ENCODE measurements at places on chromosomes 5 and 9. TPM values are rescaled to one million over a fixed set of nuclear protein-coding genes. Genes with fewer than 3 reads are reported as not detected.

DNA sequence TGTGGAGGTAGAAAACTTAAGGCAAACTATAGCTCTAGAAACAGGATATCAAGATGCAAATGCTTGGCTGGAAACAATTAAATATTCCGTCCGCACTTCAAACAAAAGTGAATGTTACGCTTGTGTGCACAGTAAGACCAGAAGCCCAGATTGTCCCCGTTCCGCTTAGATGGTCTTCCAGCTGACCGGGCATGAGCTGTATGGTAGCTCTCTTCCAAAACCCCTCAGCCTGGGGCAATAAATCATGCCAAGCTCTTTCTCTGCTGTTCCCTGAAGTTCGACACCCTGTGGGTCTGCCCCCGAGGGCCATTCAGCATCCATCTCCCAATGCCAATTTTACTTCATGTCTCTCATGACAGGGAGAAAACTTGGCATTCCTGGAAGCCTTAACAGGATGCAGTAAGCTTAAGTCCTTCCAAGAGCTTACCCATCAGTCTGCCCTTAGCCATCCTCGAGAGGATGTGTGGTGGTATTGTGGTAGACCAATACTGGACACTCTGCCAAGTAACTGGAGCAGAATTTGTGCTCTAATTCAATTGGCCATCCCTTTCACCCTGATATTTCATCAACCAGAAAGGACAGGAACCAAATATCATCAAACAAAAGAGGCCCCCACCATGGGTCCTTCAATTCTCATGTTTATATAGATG lies 70.7 kb upstream of the RANBP6 start:
- no peaks in the 10 kb centered on the region for H3K4me1 ChIP-seq
- no peak for DNase-seq
- no peak overlapping the region for H3K27ac ChIP-seq

GRCh38 chr5:6494939-6495338 lies 46.3 kb downstream of the UBE2QL1 start:
- H3K4me1 ChIP-seq: no peaks in the 10 kb centered on the region
- no peaks in the 10 kb centered on the region for H3K27me3 ChIP-seq
- H3K4me3 ChIP-seq: no peak overlapping the region
- no peak overlapping the region for H3K27ac ChIP-seq

GRCh38 chr5:165874851-165875250 lies 2369.4 kb downstream of the MAT2B start:
- DNase-seq: no peak
- H3K36me3 ChIP-seq: no peaks in the 10 kb centered on the region
- H3K4me1 ChIP-seq: no peaks in the 10 kb centered on the region

- no peak overlapping the region for H3K4me3 ChIP-seq
- H3K4me1 ChIP-seq: no peaks in the 10 kb centered on the region
- no peaks in the 10 kb centered on the region for H3K36me3 ChIP-seq
- no peaks in the 10 kb centered on the region for H3K27me3 ChIP-seq
Measured at GRCh38 chr9:12272471-12273120, 420.6 kb upstream of the TYRP1 start.

The HRH2 gene
- polyA plus RNA-seq: 8.0 TPM

The ENTPD8 gene
- polyA plus RNA-seq: not detected

Data from naive thymus-derived CD4-positive, alpha-beta T cell (primary cell).